ENCODE measurements at places on chromosomes 7 and 10.

- DNase-seq: no peak
Observed at GRCh38 chr10:126508535-126509040, 120.3 kb upstream of the ADAM12 start.

GRCh38 chr7:66697449-66698438 lies 42.8 kb upstream of the RABGEF1 start:
- no peak for DNase-seq

DNA sequence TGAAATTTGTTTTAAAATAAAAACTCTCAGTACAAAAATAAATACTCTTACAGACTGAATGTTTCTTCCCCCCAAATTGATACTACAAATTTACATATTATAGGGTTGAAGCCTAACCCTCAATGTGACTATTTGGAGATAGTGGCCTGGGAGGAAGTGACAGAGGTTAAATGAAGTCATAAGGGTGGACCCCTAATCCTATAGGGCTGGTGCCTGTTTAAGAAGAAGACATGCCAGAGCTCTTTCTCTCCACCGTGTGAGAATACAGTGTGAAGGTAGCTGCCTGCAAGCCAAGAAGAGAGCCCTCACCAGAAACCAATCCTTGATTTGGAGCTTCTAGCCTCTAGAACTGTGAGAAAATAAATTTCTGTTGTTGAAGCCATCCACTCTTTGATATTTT lies 67.6 kb downstream of the MCU start:
- DNase-seq: no peak

DNA sequence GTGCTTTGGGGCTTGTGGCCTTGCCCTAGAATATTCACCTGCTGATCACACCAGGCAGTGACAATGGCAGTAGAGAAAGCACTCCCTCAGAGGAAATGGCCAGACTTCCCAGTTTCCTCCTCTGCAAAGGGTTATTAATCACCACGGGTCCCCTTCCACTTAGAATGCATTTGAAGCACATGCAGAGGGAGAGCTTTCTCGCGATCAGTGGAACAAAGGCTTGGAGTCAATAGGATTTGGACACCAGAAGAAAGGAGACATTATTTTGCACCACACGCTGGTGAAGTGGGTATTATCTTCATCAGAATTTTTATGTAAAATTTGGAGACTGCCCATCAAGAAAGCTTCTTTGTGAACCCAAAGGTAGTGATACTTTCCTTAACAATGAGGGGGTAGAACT lies 35.4 kb upstream of the INHBA start:
- DNase-seq: no peak

DNA sequence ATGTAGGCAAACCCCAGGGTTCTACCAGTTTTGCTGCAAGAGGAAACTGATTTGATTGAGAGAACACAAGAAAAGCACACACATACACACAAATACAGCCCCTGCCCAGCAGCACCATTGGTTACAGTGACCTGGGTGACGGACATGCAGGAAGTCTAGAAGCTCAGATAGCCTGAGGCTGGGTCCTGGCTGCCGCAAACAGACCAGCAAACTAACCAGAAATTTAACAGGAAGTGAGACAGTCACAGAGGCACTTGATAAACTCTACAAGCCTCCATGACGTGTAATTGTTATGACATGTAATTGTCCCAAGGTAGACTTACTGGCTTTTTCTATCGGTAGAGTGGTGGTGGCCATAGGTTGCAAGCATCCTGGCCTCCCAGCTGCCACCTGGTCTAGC lies 58.9 kb downstream of the PRKAR2B start:
- no peak for DNase-seq

DNA sequence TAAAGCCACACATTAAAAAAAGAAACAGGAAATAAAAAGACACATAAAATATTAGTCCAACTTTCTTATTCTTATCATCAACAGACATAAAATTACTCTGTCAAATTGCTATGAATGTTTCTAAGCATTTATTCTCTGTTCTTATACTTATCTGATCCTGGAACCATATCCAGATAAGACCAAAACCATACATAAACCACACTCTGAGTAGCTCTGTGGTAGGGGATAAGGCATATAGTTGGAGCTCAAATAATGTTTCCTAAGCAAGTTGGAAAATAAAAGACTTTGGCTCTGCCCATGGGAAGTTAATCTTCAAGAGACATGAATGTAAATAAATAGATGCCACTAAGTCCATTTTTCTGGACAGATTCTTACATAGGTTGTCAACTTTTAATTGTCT lies 103.1 kb upstream of the PLXDC2 start:
- DNase-seq: no peak

- DNase-seq: no peak
Observed at GRCh38 chr7:81525841-81526240, 244.0 kb downstream of the HGF start.

DNA sequence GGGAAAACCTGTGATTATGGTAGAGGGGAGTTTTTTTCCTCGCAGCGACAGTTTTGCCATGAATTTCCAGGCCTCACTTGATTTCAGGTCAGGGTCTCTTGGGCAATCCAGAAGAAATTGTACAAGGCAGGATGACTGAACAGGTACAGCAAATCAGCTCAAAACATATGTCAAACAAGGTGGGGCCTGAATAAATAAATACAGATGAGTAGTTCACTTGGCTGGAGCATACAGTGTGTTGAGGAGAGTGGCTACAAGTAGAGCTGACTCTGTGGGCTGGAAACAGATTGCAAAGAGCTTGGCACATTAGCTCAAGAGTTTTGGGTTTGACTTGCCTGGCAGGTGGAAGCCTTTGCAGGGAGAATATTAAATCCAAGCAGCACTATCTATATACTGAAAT lies 15.0 kb downstream of the GIMAP8 start:
- no peak for DNase-seq

DNA sequence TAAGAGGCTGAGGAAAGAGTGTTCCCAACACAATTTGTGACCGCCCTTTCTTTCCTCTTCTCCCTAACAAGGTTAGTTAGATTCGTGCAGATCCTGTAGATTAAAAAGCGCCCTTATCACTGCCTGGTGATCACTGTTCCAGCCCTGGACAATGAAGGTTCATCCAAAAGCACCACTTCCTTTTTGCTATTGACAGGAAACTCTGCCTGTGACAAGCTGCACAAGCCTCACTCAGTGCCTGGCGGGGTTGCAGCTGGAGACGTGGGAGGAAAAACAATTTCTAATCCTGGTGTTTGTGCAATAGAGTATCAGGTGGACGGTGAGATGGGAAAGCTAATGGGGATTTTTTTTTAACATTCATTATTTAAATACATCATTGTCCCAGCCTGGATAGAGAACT lies 105.9 kb upstream of the CAV2 start:
- DNase-seq: no peak

- DNase-seq: no peak
Observed at GRCh38 chr10:121598263-121599249, at the start of gene FGFR2. Gene FGFR2 (minus strand): TSS chr10:121598444. CDS start chr10:121593817, 4,627 bp downstream.

GRCh38 chr10:49268185-49268584 lies 30.8 kb upstream of the C10orf71 start:
- no peak for DNase-seq

- DNase-seq: no peak
Observed at GRCh38 chr10:119368581-119368980, 161.2 kb downstream of the GRK5 start.

DNA sequence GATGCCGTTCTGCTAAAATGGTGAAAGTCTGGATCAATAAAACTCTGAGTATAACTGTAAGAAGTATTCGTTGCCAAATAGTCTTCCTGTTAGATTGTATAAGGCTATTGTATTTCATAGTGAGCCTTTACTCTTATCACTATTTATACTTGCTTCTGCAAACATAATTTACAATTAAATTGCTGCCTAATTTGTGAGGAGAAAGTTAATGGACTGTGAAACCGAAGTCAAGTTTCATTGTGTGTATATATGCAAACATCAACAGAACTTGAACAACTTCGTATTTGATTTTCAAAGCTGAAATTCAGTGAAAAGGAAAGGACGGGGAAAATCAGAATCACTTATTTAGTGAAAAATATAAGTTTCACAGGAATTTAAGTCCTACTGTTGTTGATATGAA lies 135.9 kb upstream of the CCDC6 start:
- DNase-seq: no peak

DNA sequence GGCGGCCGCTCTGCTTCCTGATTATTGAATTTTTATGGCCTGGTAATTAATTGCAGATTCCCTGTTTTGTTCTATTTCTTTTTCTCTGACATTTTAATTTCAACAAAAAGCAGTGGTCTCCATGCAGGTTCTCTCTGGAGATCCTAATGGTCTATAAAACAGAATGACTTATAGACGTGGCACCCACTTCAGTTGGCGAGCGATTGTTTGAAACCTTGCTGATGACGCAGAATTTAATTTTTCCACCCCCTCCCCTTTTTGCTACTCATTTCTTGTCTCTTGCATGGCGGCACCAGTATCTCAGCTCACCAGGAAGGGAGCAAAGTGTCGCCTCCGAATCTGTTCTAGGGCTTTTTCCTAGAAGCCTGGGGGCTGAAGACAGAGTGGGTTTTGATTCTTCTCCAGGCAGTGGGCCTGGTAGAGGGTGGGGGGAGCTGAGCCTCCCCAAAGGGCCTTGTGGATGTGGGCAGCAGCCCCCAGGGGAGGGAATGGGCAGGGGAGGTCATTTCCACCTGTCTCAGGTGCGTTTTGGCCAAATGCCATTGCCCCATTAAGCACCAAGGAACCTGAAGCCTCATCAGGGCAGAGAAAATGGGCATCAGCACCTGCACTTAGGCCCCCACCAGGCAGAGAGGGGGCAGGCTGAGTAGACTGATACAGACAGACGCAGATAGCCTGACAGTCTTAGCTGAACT lies 3.5 kb upstream of the COMTD1 start:
- no peak for DNase-seq

DNA sequence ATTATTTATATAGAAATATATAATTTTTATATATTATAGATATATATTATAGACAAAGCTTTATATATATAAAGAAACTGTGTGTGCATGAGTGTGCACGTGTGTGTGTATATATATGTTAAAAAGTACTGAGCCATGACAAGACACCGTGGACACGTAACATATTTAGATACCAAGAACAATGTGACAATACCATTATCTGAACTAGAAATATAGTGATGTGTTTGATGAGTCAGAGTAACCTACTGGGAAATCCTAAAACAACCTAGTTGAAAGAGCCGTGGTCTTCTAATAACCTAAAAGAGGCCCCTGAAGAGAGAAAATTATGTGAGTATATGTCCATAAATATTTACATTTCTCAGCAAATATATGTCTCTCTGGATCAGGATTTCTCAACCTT lies 50.7 kb upstream of the ITGB8 start:
- no peak for DNase-seq

DNA sequence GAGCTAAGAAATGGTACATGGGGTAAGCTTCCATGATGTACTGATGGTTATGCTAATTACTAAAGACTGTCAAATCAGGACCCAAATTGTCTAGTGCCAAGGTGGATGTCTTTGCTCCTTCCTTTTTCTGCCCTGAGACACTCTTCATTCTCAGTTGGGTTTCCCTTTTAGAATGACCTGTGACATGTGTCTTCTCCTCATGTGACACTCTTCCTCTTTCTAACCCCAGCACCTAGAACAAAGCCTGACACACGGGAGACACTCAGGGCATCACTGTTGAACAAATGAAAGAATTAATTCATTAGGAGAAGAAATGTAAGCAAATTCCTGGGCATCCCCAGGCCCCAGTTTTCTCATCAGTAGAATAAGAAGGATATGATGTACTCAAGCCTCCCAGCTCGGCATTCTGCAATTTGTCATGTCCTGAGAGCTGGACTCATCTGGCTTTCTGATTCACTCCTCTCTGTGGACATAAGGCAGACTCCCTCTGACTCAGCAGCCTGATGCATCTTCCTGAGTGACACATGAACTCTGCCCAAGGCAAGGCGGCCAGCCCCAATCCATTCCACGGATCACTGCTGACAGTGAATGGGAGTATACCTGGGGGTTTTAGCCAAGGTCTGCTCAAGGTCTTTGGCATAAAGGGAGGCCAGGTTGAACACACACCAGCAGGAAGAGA lies 473.8 kb downstream of the KCNMA1 start:
- no peak for DNase-seq
